ENCODE measurements at places on chromosomes 4 and X. TPM values are rescaled to one million over a fixed set of nuclear protein-coding genes. Genes with fewer than 3 reads are reported as not detected.

DNA sequence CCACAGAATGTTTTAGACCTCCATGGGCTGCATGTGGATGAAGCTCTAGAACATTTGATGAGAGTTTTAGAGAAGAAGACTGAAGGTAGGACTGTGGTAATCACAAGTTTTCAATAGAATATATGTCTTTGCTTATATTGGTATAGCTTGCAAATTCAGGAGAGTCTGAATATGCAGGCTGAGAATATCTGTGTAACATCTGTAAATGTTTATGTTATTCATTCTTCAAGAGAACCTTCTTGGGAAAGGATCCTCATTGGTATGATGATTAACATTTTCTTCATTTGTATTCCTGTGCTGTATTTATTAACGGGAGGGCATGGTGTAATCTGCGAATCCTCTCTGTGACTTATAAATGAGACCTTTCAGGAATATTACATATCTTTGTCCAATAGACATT is 52.1 kb upstream of the RHOH start:
- DNase-seq: no peak

Gene PITX2
- 2.6 TPM for polyA plus RNA-seq

Gene EMCN
- 13.9 TPM for polyA plus RNA-seq

Gene AR
- 3.0 TPM for polyA plus RNA-seq

GRCh38 chrX:100829730-100830129 is 9.5 kb downstream of the CSTF2 start:
- no peak for DNase-seq

GRCh38 chr4:34148322-34148908 is 2095.9 kb downstream of the ARAP2 start:
- DNase-seq: no peak

Gene PPP1R3F
- 24.1 TPM for polyA plus RNA-seq

GRCh38 chr4:125003840-125004239 is 291.3 kb upstream of the ANKRD50 start:
- no peak for DNase-seq

DNA sequence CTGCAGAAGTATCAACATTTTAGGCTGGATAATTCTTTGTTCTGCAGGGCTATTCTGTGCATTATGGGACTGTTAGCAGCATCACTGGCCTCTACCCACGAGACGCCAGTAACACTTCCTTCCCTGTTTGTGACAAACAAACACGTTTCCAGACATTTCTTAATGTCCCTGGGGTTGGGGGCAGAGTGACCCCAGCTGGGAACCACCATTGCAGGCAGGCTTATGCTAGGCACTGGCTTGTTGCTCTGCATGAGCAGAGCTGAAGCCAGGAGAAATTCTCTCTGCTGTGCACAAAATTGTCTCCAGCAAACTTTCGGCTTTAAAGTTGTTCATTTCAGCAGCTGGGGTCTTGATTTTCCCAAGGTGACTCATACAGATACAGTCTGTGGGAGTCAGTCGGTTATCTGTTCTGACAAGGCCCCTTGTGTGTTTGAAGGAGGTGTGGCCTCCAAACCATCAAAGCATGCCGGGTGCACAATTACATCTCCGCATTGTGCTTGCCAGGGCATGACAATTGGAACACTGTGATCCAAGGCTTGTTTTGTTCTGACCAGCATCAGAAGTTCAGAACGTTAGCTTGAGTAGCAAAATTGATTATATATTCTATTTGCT is 156.4 kb upstream of the BOD1L1 start:
- peak; percentile 21 for DNase-seq

DNA sequence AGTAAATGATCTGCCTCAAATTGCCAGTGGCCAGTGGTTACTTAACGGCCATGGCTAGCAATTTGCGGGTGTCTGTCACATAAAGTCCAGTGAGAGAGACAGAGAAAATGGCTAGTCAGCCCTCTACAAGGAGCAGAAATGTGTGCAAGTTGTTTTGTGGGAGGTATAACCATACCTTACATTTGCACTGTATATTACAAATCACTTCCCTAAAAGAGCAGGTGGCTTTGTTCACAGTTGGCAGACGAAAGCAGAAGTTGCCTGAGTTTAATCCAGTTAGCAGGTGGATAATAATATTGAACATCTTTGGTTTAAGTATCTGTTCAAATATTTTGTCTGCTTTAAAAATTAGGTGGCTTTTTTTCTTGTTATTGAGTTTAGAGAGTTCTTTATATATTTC is 15.6 kb downstream of the SRPX start:
- no peak for DNase-seq

DNA sequence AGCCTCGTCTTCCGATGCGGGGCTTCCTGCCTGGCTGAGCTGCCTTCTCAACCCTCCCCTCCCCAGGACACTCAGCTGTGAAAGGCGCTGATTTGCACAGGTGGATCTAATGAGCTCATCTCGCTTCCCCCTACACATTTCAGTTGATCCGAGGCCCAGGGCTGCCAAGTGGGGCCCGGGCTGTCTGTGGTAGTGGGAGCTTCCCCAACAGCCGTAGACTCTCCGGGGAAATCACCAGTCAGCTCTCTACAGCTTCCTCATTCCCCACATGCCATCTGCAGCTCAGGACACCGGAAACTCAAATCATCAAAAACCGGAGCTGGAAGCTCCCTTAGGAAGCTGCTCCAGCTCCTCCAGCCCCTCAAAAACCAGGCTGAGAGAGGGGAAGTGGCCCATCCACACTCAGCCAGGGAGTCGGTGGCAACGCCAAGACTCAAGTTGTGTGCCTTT is 56.2 kb downstream of the SMIM20 start:
- no peak for DNase-seq

Gene LIAS
- 20.7 TPM for polyA plus RNA-seq

Gene OTUD6A
- not detected for polyA plus RNA-seq

Gene ANK2
- polyA plus RNA-seq: 231 TPM

DNA sequence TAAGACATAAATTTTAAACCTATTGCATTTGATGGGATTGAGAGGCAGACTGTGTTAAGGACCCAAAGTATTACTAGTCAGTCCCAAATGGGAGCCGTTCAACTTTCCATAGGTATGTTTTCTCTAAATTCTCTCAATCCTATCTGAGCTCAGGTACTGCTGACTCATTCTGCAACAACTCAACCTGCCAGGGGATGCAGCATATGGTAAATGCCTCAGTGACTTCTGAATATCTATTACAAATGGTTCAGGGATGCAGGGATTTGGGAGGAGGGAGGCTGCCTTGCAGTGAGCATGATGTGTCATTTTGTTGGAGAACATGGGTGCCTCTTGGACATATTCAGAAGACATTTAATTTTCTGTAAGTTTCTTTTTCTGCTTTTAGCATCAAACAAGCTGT is 97.3 kb downstream of the HDAC8 start:
- no peak for DNase-seq

DNA sequence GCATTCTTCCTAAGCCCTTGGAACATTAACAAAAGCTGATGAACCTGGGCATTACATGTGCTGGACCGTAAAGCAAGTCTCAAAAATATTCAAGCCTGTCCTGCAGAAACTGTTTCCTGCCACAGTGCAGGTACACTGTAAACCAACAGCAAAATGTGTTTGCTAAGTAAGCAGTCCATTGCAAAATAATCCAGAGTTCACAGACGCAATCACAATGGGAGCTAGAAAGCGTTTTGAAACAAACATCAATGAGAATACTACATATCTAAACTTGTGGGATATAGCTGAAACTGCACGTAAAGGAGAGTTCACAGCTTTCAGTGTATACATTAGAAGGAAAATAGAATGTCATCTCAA is 61.6 kb downstream of the RGS12 start:
- DNase-seq: no peak
